ENCODE measurements at places on chromosomes 7 and 10.

DNA sequence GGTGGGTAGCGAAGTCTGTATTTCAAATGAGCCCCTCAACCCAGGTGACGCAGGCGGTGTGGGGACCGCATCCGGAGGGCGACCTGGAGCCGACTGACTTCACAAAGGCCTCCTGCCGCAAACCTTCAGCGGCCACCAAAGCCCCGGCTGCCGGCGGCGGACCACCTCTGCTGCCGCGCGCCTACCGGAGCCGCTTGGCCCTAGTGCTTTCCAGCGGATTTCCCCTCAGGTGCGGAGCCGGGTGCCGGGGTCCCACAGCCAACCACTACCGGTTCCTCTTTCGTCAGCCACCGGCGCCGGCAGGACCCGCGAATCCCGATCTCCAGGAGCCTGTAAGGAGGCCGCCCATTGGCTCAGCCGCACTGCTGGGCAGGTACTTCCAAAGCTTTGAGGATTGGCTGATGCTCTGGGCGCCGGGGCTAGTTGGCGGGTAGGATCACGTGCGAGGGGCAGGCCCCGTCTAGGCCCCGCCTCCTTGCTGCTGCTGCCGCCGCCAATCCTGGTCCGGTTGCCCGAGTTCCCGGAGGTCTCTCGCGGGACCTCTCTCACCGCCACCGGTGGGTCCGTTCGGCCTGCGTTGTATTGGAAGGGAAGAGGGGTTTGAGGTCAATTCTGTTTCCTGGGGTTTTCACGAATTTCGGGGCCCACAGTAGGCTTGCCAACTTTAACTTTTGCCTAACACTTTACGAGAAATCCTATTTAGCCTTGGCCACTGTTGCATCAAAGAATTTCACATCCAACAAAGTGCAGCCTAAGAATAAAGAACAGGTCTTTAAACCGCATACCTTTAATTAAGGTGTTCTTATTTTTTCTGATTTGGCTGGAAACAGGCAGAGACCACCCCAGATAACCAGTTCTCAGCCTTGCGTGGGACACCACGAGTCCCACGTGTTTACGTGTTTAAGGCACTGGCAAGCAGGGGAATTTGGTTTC lies at the start of gene GSTO2:
Gene GSTO2, plus strand, starts transcription at position 472 of the 933 bp plus-strand sequence. CDS start 5,732 bp downstream, outside the sequence.
- DNase-seq, result peak; percentile 99

DNA sequence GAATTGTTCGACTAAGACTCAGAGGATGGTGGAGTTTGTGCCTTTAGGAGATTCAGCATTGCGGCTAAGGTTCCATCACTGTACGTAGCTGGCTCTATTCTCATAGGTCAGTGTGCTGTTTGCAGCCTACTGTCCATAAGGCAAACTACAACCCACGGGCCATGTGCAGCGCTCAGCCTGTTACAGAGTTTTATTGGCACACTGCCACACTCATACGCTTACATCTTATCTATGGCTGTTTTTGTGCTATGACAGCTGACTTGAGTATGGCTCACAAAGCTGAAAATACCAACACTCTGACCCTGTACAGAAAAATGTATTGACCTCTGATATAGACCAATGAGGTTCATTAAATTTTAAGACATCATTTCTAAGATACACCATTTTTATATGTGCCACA lies 114.5 kb downstream of the ARID5B start:
- no peak for DNase-seq

DNA sequence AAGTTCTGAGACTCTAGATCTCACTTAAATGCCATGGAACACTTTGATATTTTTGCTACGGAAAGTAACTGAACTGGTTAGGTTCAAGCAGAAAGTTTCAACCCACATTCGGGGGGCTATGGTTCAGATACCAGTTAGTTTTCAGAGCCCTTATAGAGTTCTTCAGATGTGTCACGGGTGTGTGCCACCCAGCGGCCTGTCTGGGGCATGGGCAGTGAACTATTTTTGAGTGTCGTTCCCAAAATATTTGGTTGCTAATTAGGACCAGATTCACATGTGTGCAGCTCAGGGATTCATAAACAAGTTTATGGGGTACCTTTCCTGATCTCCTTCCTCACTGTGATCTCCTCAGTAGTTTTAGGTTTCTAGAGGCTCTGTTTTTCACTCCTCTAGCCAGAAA lies 271.9 kb downstream of the C7orf25 start:
- no peak for DNase-seq

DNA sequence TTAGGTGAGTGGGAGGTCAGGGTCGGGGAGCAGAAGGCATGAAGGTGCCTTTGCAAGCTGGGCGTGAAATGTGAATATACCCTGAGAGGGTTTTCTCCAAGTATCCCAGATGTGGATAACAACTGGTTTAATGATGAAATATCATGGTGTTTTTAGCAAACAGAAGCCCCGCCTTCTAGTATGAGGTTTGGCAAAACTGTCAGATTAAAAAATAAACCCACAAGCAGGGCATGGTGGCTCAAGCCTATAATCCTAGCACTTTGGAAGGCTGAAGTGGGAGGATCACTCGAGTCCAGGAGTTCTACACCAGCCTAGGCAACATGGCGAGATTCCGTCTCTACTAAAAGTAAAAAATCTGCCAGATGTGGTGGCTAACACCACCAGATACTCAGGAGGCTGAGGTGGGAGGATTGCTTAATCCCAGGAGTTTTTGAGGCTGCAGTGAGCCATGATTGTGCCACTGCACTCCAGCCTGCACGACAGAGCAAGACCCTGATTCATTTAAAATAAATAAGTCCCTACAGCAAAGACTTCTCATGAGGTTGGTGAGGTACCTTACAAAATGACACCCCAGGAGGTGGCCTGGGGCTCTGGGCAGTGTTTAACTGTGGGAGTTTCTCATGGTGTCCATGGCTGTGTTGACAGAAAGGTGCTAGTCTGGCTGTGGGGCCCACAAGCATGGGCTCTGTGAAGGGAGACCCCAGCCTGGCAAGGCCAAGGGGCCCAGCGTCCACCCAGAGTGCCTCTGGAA lies 6.7 kb upstream of the PWWP2B start:
- DNase-seq, result no peak

- no peak for DNase-seq
These were observed 71.9 kb downstream of the AOAH start for GRCh38 chr7:36652431-36652830.

GRCh38 chr10:58219875-58220274 lies 47.8 kb downstream of the IPMK start:
- DNase-seq, result no peak

GRCh38 chr10:13528123-13528874 lies 515 bp downstream of the BEND7 start:
- DNase-seq, result no peak

DNA sequence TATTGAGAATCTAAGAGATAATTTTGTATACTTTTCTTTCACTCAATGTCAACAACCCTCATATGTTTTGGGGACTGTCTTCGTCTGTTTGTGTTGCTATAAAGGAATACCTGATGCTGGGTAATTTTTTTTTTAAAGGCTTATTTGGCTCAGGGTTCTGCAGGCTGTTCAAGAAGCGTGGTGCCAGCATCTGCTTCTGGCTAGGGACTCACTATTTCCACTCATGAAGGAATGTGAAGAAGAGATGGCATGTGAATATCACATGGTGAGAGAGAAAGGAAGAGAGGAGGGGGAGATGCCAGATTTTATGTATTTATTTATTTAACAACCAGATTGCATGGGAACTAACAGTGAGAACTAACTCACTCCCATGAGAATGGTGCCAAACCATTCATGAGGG lies 827.4 kb upstream of the PHF14 start:
- DNase-seq, result no peak

GRCh38 chr10:1122349-1122748 lies 66.2 kb downstream of the WDR37 start:
- no peak for DNase-seq

GRCh38 chr7:156791241-156791640 lies 101.7 kb downstream of the LMBR1 start:
- no peak for DNase-seq

DNA sequence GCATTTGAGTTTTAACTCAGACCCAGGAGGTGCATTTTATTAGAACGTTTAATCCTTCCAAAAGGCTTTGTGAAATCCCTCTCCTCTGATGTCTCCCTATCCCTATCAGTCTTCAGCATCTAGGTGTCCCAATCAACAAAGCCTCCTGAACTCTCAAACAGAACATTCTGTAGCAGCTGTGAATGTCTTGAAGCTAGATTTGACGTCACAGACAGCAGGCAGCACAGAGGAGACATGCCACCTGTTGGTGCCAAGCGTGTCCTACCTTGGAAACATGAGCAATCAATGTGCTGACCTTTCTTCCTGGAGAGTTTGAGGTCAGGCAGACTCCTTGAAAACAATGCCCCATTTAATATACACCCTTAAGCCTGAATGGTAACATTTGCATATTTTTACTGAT lies 125.5 kb downstream of the RNLS start:
- DNase-seq, result no peak

DNA sequence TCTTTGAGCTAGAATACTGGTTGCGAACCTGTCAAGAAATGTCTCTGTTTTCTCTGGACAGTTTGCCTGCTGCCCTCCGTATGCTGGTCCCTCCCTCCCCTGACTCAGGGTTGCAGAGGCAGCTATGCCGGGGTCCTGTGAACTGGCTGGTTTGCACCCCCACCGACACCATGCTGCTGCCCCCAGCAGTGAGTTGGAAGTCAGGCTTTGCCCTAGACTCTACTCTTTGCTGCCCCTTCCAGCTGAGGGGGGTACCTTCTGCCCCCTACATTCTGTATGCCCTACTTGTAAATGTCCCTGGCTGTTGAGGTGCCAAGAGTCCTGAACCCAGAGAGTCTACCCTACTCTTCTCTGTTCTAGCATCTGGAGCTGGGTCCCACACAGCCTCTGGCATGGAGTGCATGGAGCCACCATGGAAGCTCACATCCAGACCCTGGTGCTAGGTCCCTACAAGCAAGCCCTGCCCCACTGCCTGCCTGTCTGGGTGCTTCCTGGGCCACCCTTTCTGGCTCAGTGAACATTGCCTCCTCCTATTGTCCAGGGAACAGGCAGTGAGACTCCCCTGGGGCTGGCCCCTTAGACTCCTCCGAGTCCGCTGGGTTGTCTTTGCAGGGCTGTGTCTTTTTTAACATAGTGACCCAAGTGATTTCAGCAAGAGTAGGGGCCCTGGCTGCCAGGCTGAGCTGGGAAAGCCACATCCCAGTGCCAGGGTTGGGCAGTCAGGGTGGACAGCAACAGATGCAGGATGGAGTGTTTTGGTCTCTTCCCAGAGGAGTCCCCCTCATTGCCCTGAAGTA lies 138.9 kb downstream of the ADCY1 start:
- no peak for DNase-seq

DNA sequence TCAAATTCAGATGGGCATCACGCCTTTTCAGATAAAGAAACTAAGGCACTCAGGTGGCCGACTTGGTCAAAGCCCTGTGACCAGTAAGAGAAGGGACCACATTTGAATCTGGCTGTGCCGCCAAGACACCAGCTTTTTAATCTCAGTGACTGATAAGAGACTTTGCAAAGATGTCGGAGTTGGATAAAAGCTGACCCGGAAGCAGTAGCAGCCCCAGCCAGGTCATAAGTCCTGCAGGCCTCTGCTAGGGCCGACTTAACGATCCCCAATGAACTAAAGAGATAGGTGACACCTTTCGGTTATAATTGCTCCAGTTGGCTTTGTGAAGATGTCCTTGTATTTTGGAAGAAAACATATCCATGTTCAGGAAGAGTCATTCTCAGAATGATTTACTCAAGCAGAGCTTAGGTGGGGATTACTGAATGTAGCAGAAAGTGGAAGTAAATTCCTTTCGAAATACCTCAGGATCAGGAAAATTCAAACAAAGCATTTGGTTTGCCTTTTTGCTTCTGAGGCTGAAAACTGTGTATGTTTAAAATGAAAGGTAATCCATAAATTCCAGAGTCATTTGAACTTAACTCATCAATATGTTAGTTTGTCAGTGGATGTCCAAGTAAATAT lies 164.2 kb upstream of the PITRM1 start:
- no peak for DNase-seq

- DNase-seq, result no peak
These were observed 80.1 kb upstream of the LRRC17 start for GRCh38 chr7:102832674-102833073.

GRCh38 chr7:13411151-13411550 lies 578.3 kb downstream of the ETV1 start:
- DNase-seq, result no peak

GRCh38 chr7:156918635-156919034 lies 25.7 kb upstream of the LMBR1 start:
- no peak for DNase-seq

DNA sequence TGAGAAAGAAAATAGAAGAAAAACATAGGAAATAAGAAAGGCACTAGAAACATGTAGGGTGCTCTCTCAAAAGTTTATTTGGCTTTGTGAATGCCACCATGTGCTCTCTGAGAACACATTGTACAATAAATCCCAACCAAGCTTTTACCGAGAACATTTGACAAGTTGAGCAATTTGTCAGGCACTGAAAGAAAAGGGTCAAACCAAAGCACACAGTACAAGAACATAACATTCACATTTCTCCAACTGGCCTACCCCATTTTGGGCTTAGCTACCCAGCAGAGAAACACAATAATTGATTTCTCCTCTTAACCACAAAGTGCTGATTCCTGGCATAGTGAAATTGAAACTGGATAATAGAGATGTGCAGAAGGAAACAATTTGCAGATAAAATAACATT lies 69.2 kb upstream of the SLC39A12 start:
- DNase-seq, result no peak

- DNase-seq, result no peak
These were observed 12.0 kb downstream of the EEPD1 start for GRCh38 chr7:36165059-36165458.

- DNase-seq, result no peak
These were observed 3.1 kb upstream of the AIFM2 start for GRCh38 chr10:70135684-70136083.

DNA sequence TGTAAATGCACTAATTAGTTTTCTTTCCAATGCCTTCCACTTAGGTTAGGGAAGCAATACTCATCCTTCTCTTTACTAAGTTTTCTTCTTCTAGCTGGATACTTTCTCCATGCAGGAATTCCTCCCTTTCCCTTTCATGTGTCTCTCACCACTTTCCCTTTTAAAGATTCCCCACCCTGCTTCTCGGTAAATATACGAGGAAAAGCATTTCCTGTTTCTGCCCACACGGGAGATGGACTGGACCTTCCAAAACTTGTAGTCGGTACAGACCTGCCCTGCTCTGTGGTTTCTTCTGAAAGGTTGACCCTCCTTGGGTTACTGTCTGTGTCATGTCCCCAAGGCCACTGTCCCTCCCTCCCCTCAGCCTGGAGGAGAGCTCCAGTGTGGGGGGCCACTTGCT lies 58.9 kb upstream of the LYZL2 start:
- no peak for DNase-seq

DNA sequence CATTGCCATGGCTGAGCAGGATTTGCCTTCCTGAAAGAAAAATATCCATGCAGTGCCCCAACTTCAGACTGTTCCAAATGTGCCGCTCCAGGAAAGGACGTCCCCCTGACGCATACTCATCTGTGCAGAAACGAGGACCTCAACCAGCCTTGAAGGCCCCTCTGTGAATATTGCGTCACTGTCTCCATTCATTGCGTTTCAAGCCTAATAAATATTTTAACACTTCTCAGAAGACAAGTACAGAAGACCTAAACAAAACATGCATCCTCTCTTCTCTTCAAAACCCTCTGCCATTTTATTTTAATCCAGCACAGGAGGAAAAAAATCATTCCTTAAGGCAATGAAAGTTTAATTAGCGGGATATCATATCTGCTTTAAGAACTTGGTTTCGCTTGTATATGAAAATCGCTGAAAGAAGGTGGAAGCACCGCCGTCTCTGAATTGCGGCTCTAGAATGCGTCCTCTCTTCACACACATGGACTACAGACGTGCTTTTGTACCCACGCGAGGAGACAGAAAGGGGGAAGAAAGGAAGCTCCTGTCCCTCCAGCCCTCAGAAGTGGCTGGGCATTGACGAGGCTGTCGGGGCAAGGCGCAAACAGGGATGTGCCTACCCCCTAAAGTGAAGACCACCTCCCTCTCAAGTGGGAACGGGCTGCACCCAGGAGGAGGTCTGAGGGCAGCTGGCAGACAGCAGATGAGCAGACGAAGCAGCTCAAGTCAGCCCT lies 36.8 kb downstream of the RGS10 start:
- no peak for DNase-seq

All from activated naive CD4-positive, alpha-beta T cell treated with anti-CD3 and anti-CD28 coated beads, Interleukin-2, amount 50 U/mL, for 16 hours (primary cell).